HCT116 (cell line): ENCODE measurements at places on chromosomes 6 and 20.

DNA sequence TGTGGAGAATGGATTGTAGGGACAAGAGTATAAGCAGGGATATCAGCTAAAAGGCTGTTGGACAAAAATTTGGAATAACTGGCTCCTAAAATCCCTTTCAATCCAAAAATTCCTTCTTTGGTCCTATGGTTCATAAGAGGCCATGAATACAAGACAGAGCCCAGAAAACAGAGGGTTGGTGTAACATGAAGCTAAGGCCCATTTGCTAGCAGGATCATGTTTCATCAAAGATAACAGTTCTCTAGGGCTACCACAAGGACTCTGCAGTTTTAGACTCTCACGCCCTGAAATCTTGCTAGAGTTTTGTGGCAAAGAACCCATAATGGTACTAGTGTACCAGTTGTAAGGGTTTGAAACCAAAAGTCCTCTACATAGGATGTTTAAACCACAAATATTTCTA lies 327.8 kb upstream of the TBX18 start:
- DNase-seq: no peak

DNA sequence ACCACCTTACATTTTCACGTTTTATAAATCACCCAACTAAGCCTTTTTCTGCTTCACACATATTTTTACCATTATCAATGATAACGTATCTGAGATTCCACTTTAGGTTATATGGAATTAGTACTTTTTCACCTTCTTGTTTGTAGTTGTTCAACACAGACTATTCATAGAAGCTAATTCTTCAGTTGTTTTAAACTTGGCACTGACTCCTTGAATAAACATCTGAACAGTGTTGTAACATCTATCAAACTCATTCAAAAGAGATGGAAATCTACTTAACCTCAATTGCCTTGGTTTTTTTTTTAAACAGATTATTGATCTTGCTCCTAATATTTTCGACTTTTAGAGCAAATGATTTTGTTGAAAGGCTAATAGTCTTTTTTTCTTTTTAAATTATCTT lies 34.2 kb downstream of the PTPRA start:
- DNase-seq: no peak

DNA sequence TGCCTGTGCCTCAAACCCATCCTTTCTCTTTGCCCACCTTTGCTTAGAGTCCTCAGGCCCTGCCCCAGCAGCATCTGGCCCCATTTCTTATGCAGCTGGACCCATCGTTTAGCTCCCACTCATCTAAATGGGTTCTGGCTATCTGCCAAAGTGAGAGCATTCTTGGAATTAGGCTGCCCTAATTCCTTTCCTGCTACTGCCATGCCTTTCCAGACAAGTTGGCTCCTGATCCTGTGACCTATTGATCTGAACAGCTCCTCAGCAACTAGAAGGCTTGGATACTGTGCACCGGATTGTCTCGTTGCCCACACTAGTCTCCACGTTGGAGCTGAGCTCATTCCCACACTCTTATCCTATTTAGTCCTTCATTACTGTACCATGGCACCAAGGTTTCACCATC lies 22.9 kb downstream of the DZANK1 start:
- no peak for DNase-seq

GRCh38 chr6:43376551-43376981 lies 7.1 kb upstream of the ZNF318 start:
- no peak for DNase-seq

- DNase-seq: no peak
These were observed 237.3 kb upstream of the CNR1 start for GRCh38 chr6:88403486-88403885.

- DNase-seq: no peak
These were observed 658.8 kb downstream of the PTPRT start for GRCh38 chr20:42530855-42531448.

GRCh38 chr6:14012313-14013030 lies 87.7 kb downstream of the RNF182 start:
- DNase-seq: no peak
